ENCODE measurements at places on chromosomes 11 and 22.

- no peak for DNase-seq
Observed at GRCh38 chr11:78039391-78039918, 16.4 kb upstream of the KCTD14 start.

DNA sequence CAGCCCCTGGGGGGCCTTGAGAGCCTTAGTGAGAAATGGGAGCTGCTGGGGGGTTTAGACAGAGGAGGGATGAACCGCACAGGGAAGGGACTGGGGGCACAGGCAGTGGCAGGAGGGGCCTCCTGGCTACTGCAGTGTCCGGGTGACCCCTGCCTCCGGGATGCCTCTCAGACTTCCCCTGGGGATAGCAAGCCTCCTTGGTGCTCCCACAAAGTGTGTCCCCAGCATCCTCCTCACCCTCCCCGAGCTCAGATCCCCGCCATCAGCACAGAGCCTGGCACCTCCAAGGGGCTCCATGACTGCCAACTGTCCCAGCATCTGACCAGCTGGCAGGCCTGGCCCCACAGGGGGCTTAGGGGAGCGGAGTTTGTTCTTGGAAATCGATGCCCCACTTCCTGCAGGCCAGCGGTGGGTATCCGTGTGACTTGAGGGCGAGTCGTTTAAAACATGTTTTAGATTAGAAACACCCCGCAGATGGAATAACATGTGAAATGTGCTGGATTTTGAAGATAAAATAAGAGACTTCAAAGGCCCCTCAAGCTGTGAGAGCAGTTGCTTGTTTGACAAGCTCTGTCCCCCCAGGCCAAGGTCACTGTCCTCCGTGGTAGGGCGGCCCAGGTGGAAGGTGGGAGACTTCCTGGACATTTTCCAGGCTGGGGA is 13.5 kb upstream of the FLRT1 start:
- DNase-seq, result no peak

DNA sequence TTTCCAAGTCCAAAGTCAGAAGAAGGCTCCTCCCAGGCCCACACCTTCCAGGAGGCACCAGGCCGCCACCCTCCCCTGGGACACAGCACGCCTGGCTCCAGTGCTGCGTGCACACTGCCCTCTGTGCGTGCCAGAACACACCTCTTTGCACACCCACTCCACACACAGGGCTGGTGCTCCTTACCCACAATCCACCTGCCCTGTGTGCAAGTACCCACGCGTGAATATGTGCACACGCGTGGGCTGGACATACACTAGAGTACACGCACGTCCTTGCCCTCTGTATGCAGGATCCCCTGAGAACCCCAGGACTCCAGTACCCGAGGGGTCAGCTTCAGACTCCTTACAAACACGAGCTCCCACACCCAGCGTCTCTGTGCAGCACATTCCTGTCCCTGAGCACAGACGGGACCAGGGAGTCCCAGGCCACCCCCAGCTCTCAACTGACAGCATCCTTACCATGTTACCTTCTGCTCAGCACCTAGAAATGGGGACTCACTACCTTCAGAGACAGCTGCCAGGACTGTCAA is 2.8 kb downstream of the DUSP8 start:
- DNase-seq, result no peak

- DNase-seq, result no peak
Observed at GRCh38 chr11:64450168-64450560, 91.2 kb downstream of the RPS6KA4 start.

DNA sequence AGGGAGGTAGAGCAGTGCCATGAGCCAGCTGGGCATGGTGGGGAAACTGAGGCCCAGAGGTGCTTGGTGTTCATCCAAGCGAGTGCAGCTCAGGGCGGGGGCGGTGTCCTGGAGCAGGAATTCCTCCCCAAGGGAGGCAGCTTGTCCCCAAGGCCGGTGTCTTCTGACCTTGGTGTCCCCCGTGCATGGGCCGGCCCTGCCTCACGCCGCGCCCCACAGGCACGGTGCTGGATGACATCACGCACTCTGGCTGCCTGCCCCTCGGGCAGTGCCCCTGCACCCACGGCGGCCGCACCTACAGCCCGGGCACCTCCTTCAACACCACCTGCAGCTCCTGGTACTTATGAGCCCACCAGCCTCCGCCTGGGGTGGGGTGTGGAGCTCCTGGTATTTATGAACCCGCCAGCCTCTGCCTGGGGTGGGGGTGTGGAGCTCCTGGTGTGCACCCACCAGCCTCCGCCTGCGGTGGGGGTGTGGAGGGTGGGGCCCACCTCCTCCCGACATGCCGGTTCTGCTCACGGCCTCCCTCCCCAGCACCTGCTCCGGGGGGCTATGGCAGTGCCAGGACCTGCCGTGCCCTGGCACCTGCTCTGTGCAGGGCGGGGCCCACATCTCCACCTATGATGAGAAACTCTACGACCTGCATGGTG is 6.7 kb downstream of the MUC5B start:
- DNase-seq, result no peak

- peak; percentile 73 for DNase-seq
Observed at GRCh38 chr11:117281159-117281558, 10.0 kb upstream of the BACE1-AS start.

GRCh38 chr11:70466154-70466553 is 67.8 kb downstream of the CTTN start:
- no peak for DNase-seq

DNA sequence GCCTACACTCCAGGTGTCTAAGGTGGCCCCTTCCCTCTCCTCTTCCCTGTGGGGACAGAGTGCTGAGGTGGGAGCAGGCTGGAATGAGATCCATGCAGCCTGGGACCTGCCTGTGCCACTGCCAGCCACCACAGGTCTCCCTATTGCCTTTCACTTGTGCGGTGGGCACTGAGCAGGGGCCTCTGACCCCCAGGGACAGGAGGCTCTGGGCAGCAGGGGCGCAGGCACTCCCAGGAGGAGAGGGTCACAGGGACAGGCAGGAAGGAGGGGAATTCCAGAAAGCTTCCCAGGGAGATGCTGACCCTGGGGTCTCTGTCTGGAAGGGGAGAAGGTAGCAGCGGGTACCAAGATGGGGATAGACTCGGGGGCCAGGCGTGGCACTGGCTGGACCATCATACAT is 228.5 kb upstream of the B3GAT1 start:
- no peak for DNase-seq

Data from umbilical cord (tissue), 2 donors.